ENCODE measurements at places on chromosomes 12 and 14.

DNA sequence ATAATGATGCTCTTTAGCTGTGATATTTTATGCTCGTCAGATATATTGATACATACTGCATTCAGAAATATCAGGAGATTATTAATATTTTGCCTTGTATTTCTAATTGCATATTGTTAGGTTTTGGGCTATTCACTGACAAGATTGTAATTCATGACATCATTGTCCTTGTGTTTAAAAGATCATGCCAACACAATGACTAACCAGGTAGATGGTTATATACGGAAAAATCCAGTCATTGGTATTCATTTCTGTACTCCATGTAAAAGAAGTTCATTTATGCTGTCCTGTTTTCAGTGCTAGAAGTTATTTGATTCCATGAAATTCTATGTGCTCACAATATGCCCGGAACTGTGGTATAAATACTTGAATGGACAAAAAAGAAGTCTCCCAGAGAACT, 107.5 kb downstream of the KITLG start:
- no peak for DNase-seq

DNA sequence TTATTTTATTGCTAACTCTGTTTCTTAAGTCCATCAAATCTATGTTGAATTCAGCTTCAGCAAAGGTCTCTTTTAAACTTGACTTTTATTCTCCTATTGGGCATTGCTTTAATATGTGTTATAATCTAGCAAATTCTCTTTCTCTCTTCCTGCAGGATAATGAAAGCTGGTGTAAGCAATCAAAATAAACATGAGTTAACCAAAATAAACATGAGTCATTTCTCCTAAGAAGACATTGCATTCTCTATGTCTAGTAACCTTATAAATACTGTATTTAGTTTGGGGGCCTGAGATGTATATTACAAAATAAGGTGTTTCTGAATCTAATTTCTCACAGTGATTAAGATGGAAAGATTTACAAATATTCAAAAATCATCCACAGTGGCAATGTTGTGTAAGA, 739.1 kb upstream of the ATXN7L3B start:
- no peak for DNase-seq

- no peak for DNase-seq
Measured at GRCh38 chr14:61326146-61326545, 4.8 kb downstream of the PRKCH start.

GRCh38 chr12:133080026-133080367, 726 bp upstream of the ZNF140 start:
- peak; percentile 99 for DNase-seq

GRCh38 chr12:4287325-4288211, 14.0 kb downstream of the CCND2 start:
- no peak for DNase-seq

GRCh38 chr12:65355461-65355860, 77.0 kb downstream of the MSRB3 start:
- no peak for DNase-seq

DNA sequence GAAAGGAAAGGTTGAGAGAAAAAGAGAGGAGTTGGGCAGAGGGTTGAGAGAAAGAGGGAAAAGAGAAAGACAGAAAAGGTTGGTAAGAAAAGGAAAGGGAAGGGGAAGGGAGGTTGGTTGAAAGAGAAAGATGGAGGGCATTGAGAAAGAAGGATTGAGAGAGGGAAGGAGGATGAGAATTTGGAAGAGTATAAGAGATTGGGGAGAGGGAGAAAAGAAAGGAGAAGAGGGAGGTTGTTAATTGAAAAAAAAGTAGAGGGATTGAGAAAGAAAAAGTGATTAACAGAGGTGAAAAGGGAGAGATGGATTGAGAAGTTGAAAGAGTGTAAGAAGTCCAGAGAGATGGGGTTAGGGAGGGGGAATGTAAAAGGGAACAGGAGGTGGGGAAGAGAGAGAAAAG, 21.5 kb upstream of the ERGIC2 start:
- DNase-seq: no peak

- DNase-seq: no peak
Measured at GRCh38 chr12:87157791-87158190, 871.4 kb downstream of the C12orf50 start.

GRCh38 chr14:24095271-24096068, 1.4 kb downstream of the PCK2 start:
- peak; percentile 23 for DNase-seq

Data from DMS79 (cell line).